H7 (cell line): ENCODE measurements at places on chromosomes 2 and 18. TPM values are rescaled to one million over a fixed set of nuclear protein-coding genes. Genes with fewer than 3 reads are reported as not detected.
A peak's percentile ranks its signal among the peaks of the same experiment; 100 is the strongest.

DNA sequence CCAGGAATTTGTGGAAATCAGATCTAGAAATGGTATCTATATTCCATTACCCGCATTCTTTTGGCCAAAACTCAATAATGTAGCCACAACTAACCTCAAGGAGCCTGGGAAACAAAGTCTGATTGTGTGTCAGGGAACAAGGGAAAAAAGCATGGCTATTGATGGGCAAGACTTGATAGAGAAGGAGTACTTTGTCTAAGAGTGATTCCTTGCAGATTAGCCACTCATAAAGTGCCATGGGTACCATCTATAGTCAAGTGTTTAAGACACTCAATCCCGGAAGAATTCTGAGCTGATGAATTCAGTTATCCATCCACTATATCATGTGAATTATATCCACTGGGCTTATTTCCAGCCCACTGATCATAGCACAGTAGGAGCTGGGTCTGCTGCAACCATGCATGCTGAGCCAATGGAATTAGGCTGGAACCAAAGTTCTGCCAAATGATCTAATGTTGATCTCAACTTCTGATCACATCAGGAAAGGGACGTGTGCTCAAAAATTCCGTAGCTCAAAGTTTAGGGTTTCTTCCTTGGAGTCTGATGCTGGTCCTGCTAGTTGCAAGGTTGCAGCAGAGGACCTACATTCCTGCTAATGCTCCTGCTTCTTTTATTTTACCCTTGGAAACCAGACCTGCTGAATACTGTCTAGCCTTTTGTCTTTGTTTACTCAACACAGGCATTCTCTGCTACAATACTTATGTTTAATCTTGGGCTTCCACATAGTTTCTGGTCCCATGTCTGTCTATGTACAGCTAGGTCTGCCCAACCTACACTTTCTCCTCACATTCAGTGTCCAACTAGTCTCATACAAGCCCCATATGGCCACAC, 629.7 kb downstream of the IRS1 start:
- no peak for DNase-seq

STAT4 gene
- 0.41 and 1.5 TPM in 2 replicates for total RNA-seq

GRCh38 chr18:5419601-5420000, 124.1 kb upstream of the ZBTB14 start:
- no peak for DNase-seq

GRCh38 chr18:24014986-24015638, 558 bp downstream of the TTC39C start:
- DNase-seq: peak; percentile 87

GRCh38 chr2:171810422-171811244, 83.4 kb downstream of the SLC25A12 start:
- DNase-seq: no peak

GRCh38 chr2:72778410-72778809, 47.4 kb downstream of the EXOC6B start:
- no peak for DNase-seq

DNA sequence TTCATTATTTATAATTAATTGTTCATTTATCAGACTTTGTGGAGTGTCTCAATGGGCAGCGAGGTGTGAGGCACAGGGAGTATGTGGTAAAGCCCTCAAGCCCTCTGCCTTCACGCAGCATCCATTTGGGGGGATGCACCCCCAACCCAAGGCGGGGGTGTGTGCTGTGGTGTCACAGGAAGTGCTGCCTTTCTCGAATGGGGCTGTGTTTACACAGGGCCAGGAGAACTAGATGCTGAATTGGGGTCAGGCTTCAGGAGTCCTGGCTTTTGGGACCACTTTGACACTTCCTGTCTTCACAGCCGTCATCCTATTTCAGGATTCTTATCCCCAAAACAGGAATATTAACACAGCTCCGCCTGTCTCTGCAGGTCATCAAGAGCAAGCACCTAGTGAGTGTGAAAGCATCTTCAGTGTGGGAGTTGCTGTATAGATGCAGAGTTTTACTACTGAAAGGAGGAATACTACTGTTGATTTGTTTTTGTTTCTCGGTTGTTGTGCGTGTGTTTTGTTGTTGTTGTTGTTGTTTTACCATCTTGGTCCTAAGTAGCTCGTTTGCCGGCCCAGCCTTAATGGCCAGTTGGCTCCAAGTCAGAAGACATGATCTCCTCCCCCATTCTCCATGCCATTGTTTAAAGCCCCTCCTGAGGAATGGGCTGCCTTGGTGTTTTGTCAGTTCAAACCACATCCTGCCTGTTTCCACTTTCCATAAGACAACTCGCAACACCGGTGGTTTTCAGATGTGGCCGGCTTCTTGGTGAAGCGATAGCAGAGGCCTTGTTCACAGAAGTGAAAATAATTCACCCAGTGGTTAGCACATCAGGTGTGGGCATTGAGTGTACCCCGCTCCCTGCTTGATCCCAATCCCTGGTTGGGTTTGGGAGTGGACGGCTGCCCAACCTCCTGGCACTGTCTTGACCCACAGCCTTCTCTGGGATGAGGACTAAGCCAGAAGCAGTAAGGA, 221.3 kb downstream of the BCL2 start:
- no peak for DNase-seq

DNA sequence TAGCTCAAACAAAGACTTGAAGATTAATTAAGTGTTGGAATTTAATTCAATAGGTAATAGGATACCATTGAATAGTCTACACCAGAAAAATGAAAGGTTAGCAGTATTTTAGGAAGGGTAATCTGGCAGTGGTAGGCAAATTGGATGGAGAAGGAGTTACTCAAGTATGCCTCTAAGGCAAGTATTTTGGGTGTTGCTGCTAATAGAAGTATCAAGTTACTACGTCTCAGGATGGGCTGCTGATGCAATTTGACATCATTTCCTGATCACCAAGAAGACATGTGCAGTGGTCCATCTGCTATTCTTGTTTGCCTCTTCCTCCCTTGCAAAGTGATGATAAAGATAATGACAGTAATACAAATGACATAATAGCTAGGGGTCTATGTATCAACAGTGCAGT, 485.3 kb downstream of the TGIF1 start:
- DNase-seq: no peak

GRCh38 chr18:60202708-60203107, 169.9 kb downstream of the MC4R start:
- no peak for DNase-seq

- DNase-seq: peak; percentile 29
These were observed 1269.9 kb upstream of the GYPC start for GRCh38 chr2:125386074-125386473.

DYSF gene
- 7.4 and 9.5 TPM in 2 replicates for total RNA-seq

DNA sequence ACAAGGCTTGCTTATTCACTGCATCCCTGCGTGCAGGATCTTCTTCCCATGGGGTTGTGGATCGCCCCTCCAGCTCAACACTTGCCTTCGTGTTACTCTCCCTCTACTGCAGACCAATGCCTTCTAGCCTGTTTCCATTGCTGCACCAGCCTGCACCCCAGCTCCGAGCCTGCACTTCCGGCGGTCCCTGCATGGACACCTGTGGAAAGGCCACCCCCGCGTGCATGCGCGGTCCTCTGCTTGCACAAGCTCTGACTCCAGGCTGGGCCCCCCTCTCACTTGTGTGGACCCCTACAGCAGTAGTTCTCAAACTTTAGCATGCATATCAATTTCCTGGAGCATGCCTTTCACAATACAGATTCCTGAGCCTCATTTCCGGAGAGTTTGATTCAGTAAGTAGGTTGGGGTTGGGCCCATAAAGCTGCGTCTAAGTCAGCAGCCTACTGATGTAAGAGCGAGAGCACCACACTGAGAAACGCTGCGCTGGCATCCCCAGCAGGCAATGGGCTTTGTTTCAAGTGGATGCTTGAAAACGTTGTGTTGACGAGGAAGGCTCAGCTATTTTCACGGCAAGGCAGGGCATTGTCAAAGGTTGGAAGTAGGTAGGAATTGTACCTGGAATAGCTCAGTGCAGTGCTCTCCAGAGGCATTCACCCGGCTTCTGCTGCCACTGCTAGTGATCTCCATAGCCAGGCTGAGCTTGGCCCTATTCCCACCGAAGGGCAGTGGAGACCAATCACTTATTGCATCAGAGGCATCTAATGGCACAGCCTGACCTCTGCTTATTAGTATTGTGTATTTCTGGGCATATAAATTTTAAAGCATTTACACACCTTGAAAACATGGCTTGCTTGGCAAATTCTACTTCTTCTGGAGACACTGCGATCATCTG, 32.6 kb downstream of the CREG2 start:
- DNase-seq: no peak
